ENCODE measurements at places on chromosomes 12 and 14.
A peak's percentile ranks its signal among the peaks of the same experiment; 100 is the strongest.

GRCh38 chr12:84601483-84601882 lies 311.1 kb downstream of the SLC6A15 start:
- DNase-seq: no peak

- DNase-seq: no peak
Measured at GRCh38 chr12:119668324-119668841, 450 bp downstream of the PRKAB1 start.

GRCh38 chr12:62162214-62162613 lies 98.0 kb upstream of the USP15 start:
- DNase-seq: no peak

- no peak for DNase-seq
Measured at GRCh38 chr14:24851837-24852236, 198.1 kb downstream of the STXBP6 start.

- DNase-seq: no peak
Measured at GRCh38 chr12:93790472-93791152, 113.4 kb downstream of the CRADD start.

DNA sequence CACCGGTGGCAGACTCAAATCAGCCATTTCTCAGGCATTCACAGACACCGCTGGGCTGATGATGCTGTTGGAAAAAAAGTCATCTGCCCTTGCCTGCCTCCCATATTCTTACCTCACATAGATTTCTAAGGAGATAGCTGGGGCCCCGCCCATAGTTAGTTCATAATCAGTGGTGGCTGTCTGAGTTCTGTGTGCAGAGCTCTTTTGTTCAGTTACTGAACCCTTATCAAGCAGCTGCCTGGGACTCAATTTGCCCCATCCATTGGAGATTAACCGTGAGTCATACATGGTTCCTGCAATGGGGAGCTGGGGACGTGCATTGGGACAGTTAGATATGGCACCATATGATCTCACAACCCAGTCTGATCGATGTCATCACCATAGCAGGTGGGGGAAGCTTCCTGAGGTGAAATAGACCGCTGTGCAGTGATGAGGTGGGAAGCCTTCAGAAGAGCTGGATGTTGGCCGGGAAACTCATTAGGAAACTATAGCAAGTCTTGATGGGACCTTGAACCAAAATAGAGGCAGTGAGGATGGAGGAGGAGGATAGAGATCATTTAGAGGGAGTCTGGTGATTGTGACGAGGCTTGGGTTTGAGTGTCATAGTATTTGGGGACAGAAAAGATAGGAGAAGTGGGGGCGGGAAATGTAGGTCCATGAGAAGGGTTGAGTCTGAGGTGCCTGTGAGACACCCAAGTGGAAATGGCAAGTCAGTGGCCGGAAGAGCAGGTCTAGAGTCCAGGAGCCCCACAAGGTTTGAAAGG lies 147.8 kb downstream of the GCH1 start:
- no peak for DNase-seq

GRCh38 chr14:101948666-101949216 lies 15.6 kb upstream of the DYNC1H1 start:
- no peak for DNase-seq

- DNase-seq: no peak
Measured at GRCh38 chr14:105412771-105413543, 6.7 kb upstream of the MTA1 start.

DNA sequence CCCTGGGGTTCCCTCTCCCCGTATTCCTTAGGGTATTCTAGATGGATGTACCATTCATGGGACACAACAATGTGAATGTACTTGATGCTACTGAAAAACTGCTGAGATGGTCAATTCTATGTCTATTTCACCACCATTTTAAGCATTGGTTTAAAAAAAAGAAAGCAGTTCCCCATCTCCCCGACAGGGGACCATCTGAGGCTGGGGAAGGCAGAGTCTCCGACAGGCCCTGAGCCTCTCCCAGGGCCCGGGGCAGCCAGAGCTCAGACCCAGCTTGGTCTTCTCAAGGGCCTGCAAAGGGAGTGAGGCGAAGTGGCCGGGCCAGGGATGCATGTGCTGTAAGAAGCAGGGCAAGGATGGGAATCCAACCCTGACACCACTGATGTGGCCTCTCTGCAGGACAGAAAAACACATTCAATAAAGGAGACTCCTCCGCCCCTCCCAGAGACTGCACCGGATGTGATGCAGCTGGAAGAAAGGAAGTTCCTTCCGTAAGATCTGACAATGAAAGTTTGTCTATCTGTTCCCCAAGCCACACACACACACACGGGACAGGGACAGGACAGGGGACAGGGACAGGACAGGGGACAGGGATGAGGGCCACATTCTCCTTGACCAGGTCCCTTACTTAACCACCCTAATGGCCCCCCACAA lies 234.1 kb downstream of the BCL11B start:
- no peak for DNase-seq

- no peak for DNase-seq
Measured at GRCh38 chr14:64671591-64671990, 32.6 kb upstream of the PLEKHG3 start.

GRCh38 chr14:42047421-42048055 lies 440.9 kb downstream of the LRFN5 start:
- no peak for DNase-seq

GRCh38 chr12:6607751-6608591 lies 792 bp upstream of the CHD4 start:
- peak; percentile 64 for DNase-seq

GRCh38 chr12:91077228-91077954 lies 19.6 kb upstream of the KERA start:
- no peak for DNase-seq

- no peak for DNase-seq
Measured at GRCh38 chr14:68131907-68132306, 312.3 kb downstream of the RAD51B start.

DNA sequence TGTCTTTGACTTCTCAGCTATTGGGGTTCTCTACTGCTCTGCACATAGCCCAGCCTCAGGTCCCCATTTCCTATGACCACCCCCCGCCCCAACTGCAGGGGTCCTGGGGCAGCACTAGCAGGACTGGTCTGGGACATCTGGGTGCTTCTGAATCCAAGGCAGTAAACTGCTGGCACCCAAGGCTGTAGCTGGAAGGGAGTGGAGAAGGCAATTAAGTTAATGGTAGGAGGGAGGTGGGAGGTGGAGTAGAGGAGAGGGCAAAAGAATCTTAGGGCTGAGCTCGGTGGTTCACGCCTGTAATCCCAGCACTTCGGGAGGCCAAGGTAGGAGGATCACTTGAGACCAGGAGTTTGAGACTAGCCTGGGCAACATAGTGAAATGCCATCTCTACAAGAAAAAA lies 11.5 kb downstream of the PLEK2 start:
- no peak for DNase-seq

GRCh38 chr12:96350982-96351381 lies 49.3 kb downstream of the CDK17 start:
- no peak for DNase-seq

- DNase-seq: no peak
Measured at GRCh38 chr12:89211456-89211855, 140.8 kb downstream of the DUSP6 start.

DNA sequence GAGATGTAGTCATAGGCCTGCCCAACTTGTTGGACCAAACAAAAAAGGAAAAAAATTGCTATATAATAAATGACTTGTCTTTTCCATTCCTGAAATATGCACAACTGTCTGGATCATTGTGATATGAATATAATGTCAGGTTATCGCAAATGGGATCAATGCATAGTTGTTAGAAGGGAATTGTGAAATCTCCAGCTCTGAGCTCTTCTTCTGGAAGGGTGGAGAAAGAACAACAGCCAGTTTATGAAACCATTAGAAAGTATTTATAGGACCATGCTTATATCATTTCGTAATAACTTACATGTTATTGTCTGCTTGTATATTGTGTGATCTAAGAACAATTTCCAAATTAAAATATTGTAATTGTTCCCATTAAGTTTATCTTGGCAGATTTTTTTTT lies 35.7 kb upstream of the HIF1A start:
- DNase-seq: no peak

GRCh38 chr14:85124631-85125290 lies 405.2 kb upstream of the FLRT2 start:
- DNase-seq: no peak

- DNase-seq: peak; percentile 56
Measured at GRCh38 chr12:48815126-48816110, 2.9 kb upstream of the CACNB3 start.

DNA sequence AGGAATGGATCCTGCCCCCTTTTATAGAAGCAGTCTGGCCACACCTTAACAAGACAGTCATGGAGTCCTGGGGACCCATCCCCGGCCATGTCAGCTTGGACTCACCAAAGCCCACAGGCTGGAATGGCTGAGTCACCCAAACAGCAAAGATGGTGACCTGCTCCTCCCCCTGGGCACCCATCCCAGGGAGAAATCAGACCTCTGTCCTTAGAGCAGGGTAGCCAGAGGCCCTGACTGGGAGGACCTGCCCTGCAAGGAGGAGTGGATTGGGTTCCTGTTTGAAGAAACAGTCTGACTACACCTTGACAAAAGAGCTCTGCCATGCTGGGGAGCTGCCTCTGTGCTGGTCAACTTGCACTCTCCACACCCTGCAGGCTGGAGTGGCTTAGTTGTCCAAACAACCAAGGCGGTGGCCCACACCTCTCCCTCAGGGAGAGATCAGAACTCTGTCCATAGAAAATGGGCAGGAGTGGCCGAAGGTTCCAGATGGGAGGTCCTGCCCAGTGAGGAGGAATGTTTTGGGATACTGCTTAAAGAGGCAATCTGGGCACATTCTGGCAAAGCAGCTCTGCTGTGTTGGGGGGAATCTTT lies 16.6 kb downstream of the MGP start:
- no peak for DNase-seq

- no peak for DNase-seq
Measured at GRCh38 chr12:95083938-95084337, 10.5 kb upstream of the NR2C1 start.

DNA sequence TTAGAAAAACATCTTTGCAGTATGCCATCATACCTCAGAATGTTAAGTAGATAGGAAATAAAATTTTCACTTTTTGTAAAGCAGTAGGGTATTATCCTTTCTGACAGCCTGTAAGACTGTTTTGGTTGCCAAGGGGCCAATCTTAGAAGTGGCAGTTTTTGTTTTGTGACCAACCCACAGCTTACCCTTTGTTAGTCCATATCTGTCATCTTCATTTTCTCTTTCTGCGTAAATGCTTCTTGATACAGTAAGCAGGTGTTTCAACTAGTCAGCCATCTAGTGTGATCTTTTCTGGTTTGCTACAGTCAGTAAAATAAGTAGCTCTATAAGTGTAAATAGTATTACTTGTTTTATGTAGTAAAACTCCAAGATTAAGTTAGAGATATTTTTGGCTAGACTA lies 8.8 kb downstream of the PPM1A start:
- no peak for DNase-seq

- DNase-seq: no peak
Measured at GRCh38 chr12:57048423-57049118, 1.4 kb downstream of the MYO1A start.

GRCh38 chr12:85457016-85457415 lies 177.0 kb downstream of the ALX1 start:
- no peak for DNase-seq

GRCh38 chr14:101412739-101413138 lies 148.6 kb upstream of the DIO3 start:
- DNase-seq: no peak

- DNase-seq: no peak
Measured at GRCh38 chr12:89856431-89856830, 147.8 kb upstream of the ATP2B1 start.

- DNase-seq: no peak
Measured at GRCh38 chr12:113638460-113638775, 166.7 kb upstream of the LHX5 start.

GRCh38 chr14:22919601-22919921 lies 612 bp upstream of the RBM23 start:
- no peak for DNase-seq

- DNase-seq: no peak
Measured at GRCh38 chr14:104941508-104942365, 17.1 kb downstream of the PLD4 start.

DNA sequence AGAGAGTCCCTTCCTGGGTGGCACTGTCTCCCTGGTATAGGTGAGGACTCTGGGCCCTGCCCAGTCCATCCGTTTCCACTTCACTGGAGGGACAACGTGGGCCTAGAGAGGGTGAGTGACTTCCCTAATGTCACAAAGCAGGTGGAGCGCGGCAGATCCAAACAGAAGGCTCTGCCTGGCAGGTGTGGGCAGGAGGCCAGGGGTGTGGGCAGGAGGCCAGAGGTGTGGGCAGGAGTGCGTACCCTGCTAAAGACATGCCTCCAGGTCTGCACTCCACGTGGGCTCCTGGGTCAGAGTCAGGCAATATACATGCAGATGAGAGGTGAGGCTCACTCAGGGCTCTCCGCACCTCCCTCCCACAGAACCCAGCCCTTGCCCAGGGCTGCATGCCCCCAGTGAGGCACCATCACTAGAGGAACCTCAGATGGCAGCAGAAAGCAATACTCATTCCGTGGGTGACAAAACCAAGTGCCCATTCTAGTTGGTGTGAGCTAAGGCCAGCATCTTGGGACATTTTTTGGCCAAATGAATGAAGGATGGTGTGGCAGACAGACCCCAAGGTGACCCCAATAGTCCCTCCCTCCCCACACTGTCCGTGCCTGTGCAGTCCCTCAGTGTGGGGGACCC lies 271.6 kb upstream of the RTL1 start:
- no peak for DNase-seq

DNA sequence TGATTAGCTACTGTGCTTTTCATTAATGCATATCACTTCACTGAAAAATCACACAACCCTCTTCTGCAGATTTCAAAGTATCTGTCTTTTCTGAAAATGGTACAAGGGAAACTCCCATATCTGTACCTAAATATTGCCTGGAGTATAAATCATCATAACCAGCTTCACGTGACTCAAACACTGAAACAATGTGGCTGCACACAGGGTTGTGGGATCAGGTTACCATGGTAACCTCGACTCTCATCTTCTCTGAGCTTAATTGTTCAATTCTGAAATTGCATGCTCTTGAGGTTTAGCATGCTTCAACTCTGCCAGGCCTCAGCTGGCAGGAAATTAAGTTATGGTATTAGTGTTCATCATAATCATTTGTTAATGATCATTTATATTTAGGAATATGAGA lies 77.5 kb upstream of the CPSF6 start:
- DNase-seq: peak; percentile 36

- DNase-seq: peak; percentile 12
Measured at GRCh38 chr12:67269633-67270573, 745 bp downstream of the CAND1 start.

DNA sequence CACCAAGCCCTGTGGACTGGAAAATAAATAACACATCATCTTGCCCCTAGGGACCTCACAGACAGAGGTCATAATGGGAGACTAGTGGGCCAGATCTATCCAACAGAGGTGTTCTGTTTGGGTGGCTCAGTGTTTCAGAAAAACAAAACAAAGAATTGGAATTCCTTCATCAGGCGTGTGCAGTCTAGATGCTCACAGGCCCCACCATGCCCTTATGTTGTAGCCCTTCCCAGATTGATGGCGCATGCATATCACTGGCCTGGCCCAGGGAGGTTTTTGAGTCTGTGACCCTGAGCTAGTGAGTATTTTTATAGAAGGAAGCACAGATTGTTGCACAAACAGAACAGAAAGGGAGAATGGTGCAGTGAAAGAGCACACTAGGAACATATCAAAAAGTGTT lies 859.6 kb downstream of the BCL11B start:
- DNase-seq: no peak
